Thyroid gland (tissue), 4 donors: ENCODE measurements at places on chromosomes 12 and 14. TPM values are rescaled to one million over a fixed set of nuclear protein-coding genes. Genes with fewer than 3 reads are reported as not detected.

SOAT2 gene
- total RNA-seq: not detected

DNA sequence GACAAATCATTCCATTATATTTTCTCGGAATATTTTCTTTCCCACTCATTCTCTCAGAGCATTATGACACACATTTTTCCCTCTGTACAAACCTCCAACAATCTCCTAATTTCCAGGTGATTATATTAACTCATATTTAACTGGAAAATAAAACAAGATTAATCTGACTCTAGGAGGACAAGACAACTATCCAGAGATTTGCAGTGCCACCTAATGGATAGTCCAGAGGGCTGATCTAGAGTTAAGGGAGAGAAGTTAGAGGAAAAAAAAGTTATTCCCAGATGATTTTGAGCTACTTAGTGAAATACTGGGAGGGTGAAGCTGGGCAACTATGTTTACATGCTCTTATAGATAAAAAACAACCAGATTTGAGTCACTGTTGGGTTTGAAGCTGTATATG, 161.7 kb downstream of the ALX1 start:
- no peaks in the 10 kb centered on the region for H3K27me3 ChIP-seq
- H3K27ac ChIP-seq: no peak overlapping the region
- DNase-seq: no peak
- H3K36me3 ChIP-seq: no peaks in the 10 kb centered on the region
- no peaks in the 10 kb centered on the region for H3K4me1 ChIP-seq

PLBD1 gene
- 11.8 TPM for total RNA-seq

GRCh38 chr12:69688471-69689427, 10.4 kb downstream of the BEST3 start:
- H3K36me3 ChIP-seq: no peaks in the 10 kb centered on the region
- peak; percentile 2 for DNase-seq
- no peak overlapping the region for H3K27ac ChIP-seq
- no peaks in the 10 kb centered on the region for H3K27me3 ChIP-seq

DNA sequence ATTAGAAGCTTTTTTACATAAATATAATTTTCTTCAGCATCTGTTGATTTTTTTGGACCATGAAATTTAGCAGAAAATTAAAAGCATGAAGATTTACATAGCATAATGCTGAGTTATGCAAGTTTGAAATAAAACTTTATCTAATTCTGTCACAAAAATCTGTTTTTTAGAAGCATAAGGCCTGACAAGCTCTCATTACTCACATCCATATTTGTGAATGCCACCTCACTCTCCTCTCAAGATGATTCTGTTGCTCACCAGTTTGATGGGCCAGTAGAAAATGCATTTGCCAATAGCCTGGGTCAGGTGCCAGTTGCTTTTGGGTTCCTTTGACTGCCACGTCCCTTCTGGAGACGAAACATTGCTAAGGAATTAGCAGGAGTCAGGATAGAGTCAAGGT, 181.5 kb upstream of the ATP2B1 start:
- no peaks in the 10 kb centered on the region for H3K36me3 ChIP-seq
- H3K27ac ChIP-seq: no peak overlapping the region
- H3K4me3 ChIP-seq: no peak overlapping the region
- no peaks in the 10 kb centered on the region for H3K27me3 ChIP-seq
- no peaks in the 10 kb centered on the region for H3K4me1 ChIP-seq

- H3K27ac ChIP-seq: no peak overlapping the region
- H3K27me3 ChIP-seq: no peaks in the 10 kb centered on the region
- no peak for DNase-seq
- H3K4me3 ChIP-seq: no peak overlapping the region
- H3K4me1 ChIP-seq: no peaks in the 10 kb centered on the region
These were observed 138.1 kb downstream of the NELL2 start for GRCh38 chr12:44738051-44738450.

CLEC4D gene
- not detected for total RNA-seq

GRCh38 chr12:27467641-27468040, 21.1 kb downstream of the SMCO2 start:
- H3K36me3 ChIP-seq: no peaks in the 10 kb centered on the region
- no peaks in the 10 kb centered on the region for H3K27me3 ChIP-seq
- no peaks in the 10 kb centered on the region for H3K4me1 ChIP-seq
- no peak overlapping the region for H3K27ac ChIP-seq
- DNase-seq: no peak

LRP1-AS gene
- not detected for total RNA-seq

- DNase-seq: no peak
- no peaks in the 10 kb centered on the region for H3K4me1 ChIP-seq
- no peaks in the 10 kb centered on the region for H3K27me3 ChIP-seq
- no peak overlapping the region for H3K27ac ChIP-seq
These were observed 770.9 kb upstream of the FOXG1 start for GRCh38 chr14:27995691-27996090.

GRCh38 chr12:47549258-47549657, 156.6 kb downstream of the RPAP3 start:
- no peak overlapping the region for H3K27ac ChIP-seq
- no peak overlapping the region for H3K4me3 ChIP-seq
- no peak for DNase-seq
- no peaks in the 10 kb centered on the region for H3K36me3 ChIP-seq

TXNRD1 gene
- total RNA-seq: 129 TPM

DNA sequence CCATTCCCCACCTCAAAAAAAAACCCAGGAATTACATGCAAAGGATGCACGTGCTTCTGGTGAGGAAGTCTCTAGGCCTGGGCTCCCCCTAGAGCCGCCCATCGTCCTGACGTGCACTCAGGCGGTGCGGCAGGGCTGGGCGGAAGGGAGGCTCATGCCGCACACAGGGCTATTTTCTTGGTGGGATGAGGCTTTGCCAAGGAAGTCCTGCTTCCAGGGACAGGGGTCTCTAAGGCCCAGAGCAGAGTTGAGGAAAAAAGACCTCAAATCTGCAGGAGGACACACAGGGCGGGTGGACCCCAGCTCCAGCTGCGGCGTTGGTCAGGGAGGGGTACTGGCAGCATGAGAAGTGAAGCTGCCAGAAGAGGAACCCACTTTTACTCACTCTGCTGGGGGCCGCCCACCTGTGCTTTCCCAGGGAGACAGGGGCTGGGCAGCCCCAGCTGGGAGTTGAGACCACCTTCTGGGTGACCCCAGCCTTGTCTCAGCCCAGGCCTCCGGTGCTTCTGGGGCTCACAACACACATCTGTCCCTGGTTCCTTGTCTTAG, 4.2 kb downstream of the RHOF start:
- DNase-seq: no peak
- no peak overlapping the region for H3K4me3 ChIP-seq
- H3K27me3 ChIP-seq: no peaks in the 10 kb centered on the region
- peak overlapping the region; percentile 48 for H3K27ac ChIP-seq
- no peaks in the 10 kb centered on the region for H3K36me3 ChIP-seq
